ENCODE measurements at places on chromosomes 2 and 18.

- DNase-seq = no peak
Measured at GRCh38 chr2:1300284-1300683, 113.0 kb upstream of the TPO start.

- DNase-seq = peak; percentile 60
Measured at GRCh38 chr2:169141713-169142352, 72.5 kb downstream of the DHRS9 start.

- no peak for DNase-seq
Measured at GRCh38 chr2:159891917-159892730, 94.1 kb upstream of the CD302 start.

DNA sequence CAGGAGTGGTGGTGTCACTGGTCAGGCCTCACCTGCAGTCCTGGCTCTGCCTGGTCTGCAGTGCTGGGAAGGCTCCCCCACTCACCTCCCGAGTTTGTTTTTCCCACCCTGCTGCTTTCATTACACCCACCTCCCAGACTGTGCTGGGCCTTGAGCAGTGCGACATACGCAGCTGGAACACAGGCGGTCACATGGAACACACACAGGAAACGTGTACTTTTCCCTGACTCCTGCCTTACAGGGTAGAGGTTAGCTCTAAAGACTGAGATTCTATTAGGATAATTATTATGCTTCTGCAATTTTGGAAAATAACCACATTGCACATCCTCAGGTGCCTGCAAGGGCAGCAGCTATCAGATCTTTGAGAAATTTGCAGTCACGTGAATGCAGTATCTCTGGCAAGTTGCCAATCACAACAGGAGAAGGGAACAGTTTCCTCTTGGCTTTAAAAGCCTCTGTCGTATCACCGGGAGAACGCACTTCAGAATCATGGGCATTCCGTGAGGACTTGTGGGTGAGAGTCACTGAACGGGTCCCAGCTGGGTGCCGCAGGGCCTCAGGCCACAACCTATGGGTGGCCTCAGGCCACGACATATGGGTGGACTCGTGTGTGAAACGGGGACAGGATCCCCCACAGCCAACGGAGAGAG lies 136.5 kb downstream of the ZNF236 start:
- no peak for DNase-seq

DNA sequence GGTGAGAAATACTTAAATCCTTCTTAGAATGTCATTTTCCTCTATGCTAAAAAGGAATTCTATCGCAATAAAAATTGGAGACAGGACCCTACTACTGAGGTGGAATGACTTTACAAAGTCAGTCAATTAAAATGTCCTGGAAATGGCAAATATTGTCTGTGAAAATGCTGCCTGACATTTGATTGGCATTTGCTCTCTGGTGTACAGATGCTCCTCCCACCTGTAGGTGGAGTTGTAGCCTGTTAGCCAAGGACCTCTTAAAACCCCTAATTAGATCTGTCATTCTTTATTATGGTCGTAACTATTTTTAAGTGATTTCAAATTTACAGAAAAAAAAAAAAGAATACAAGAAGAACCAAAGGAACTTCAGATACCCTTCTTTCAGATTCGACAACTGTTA lies 393.1 kb upstream of the KLHL29 start:
- DNase-seq = no peak

DNA sequence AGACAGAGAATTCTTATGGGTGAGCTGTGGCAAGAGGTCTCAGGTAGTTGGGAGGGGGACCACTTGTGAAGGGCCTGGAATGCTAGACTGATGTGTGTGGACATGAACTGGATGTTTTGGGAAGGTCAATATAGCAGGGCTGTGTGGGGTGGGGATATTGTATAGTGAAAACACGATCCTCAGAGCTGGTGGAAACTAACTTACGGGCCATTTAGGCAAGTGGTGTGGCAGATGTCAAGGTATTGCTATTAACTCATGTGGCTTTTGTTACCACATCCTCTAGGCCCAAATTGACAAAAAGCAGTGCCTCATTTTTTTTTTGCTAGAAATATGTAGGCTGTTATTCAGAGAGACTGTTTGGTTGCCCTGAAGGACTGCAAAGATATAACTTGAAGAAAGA lies 8.0 kb upstream of the GALNT1 start:
- DNase-seq = no peak

DNA sequence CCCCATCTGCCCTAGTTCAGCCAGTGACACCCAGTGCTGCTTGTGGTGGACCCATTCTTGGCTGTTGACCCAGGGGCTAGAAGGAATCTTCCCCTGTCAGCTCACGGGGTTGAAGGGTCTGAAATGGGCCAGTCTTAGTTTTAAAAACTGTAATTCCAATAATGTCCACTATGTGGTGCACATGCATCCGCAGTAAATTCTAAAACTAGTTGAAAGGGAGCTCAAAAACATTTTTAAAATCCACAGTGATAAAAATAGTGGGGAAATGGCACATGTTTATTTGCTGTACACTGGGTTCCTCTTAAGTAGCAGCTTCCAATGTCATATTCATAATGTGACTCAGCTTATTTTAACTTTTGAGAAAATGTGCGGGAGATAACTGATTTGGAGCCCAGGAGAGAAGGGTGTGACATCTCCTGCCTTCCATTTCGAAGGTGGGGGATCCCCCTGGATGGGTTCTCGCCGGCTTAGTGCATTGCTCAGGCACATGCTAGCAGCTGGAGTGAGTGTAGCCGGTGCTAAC lies 32.8 kb downstream of the GRHL1 start:
- DNase-seq = peak; percentile 81

- no peak for DNase-seq
Measured at GRCh38 chr2:159086342-159086741, 117.9 kb downstream of the TANC1 start.

DNA sequence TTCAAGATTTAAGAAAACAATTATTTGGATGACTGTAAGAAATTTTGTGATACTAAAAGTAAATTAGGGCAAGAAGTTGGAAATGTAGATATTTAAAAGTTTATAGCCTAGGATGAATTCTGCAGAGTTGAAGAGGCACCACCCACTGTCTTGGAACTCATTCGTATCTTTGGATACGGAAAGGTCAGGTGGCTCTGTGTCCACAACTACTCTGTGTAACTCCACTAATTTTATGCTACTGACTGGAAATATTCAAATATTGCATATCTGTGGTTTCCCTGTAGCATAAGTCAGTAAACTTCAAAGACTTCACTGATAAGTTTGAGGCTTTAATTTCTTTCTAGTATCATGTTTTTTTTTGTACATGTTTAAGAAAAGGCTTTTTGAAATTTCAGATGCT lies 156.9 kb upstream of the RPRM start:
- no peak for DNase-seq
